HCEC 1CT (cell line): ENCODE measurements at places on chromosomes 3 and 15.

DNA sequence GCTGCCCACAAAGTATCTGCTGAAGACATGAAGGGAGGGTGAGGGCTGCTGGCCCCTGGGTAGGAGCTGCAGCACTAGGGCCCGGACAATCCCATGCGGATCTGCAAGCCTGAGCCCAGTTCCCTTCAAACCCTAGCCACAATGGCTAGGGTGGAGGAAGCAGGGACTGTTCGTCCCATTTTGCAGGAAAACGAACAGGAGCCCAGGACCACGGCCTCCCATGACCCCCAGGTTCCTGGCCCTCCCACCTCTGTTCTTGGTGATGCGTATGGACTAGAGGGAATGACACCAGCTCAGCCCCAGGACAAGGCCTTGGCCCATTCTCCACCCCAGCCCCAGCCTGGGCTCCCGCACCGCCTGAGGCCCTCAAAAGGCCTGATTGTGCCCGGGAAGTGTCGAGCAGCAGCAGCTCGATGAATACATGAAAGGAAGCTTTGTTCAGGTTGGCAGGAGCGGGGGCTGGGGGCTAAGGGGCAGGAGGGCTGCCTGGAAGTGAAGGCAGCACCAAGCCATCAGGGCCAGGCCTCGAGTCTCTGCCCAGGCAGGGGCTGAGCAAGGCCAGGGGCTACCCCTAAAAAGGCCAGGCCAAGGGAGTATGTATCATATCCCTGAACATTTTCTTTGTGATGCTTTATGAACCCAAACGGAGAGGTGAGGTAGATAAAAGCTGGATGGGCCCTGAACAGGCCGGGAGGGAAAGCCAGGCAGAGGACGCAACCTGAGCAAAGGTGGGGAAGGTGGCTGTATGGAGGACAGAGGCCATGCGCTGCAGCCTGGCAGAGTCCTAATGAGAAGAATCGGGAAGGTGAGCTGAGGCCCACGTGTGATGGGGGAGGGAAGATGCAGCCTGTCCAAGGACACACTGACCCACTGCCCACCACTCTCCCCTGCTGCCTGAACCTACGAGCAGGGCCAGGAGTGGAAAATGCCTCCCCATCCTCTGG is 12.2 kb downstream of the SEMA7A start:
- DNase-seq = no peak

- no peak for DNase-seq
These were observed 262.8 kb downstream of the SLCO3A1 start for GRCh38 chr15:92116330-92116729.

DNA sequence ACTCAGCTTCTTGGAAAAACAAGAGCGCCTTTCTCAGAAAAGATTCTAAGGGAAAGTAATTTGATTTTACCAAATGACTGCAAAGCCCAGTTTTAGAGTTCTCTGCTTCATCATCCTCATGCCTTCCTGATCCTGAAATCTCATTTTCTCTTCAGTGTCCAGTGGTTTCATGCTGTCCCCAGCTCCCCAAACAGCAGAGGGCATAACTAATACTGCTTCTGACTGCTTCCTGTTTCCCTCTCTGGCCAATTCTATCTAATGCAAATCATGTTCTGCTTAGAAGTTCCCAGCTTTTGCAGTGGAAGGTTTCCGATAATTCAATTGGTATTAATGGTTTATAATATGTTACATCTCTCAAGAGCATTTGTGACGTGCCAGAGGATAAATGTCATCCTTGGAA is 161.1 kb downstream of the CLSTN2 start:
- DNase-seq = no peak

DNA sequence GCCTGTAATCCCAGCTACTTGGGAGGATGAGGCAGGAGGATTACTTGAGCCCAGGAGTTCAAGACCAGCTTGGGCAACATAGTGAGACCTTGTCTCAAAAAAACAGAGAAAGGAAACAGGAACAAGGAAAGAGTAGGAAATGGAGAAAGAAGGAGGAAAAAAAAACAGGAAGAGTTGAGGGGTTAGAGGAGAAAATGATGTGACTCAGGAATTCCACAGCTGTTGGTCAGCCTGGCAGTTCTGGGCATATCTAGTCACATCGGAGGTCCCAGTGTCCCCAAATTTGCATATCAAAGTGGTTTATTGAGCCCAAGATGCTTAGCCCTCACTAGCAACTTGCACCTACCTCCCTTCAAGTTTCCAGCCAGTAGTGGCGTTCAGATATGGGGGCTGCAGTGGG is 18.8 kb upstream of the JMJD7 start:
- peak; percentile 55 for DNase-seq

- DNase-seq = no peak
These were observed 48.7 kb upstream of the HES1 start for GRCh38 chr3:194087280-194087679.

DNA sequence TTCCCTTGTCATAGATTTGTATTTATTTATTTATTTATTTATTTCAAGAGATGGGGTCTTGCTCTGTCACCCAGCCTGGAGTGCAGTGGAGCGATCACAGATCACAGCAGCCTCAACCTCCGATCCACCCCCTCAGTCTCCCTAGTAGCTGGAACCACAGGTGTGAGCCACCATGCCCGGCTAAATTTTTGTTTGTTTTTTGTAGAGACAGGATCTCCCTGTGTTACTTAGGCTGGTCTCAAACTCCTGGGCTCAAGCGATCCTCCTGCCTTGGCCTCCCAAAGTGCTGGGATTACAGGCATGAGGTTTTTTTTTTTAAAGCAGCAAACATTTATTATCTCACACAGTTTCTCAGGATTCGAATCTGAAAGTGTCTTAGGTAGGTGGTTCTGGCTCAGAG is 2.5 kb downstream of the TTBK2 start:
- no peak for DNase-seq

GRCh38 chr15:94414916-94415315 is 183.6 kb downstream of the MCTP2 start:
- DNase-seq = no peak

DNA sequence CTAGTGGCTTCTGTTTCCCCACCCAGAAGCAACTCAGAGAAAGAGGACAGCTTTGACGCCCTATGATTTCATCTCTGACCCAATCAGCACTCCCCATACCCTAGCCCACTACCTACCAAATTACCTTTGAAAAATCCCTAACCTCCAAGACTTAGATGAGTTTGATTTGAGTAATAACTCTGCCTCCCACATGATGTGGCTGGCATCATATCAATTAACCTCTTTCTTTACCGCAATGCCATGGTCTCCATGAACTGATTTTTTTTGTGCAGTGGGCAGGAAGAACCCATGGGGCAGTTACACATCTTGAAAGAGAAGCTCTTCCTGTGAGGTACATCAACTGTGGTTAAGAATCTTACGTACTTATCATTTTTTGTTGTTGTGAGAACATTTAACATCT is 25.5 kb upstream of the APOD start:
- DNase-seq = no peak

- no peak for DNase-seq
These were observed 17.5 kb downstream of the NOX5 start for GRCh38 chr15:69032031-69032430.

DNA sequence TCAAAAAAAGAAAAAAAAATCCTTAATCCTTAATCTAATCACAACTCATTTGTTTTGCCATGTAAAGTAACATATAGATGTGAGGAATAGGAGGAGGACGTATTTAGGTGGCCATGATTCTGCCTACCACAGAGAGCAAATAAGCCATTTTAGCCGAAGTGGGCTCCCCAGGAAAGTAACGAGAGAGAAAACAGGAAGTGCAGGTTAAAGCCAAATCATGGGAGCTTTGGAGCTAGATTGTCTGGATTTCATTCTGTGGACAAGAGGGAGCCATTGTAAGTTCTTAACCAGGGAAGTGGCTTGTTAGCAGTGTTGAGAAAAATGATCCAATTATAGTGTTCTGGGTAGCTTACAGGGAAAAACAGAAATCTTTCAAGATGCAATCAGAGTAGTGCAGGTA is 9.4 kb downstream of the TMOD2 start:
- no peak for DNase-seq

DNA sequence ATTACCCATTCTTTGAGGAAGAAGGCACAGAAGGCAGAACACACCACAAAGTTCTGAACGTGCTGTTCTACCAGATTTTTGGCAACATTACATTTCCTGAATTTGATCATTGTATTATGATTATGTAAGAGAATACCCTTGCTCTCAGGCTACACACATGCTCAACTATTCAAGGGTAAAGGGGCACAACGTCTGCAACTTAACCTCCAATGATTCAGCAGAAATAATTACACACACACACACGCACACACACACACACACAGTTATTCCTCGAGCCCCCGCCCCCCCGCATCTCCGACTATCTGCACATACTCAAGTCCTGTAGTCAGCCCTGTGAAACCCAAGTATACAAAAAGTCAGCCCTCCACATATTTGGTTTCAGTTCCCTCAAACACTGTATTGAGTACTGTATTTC is 26.8 kb downstream of the RPN1 start:
- DNase-seq = peak; percentile 89

DNA sequence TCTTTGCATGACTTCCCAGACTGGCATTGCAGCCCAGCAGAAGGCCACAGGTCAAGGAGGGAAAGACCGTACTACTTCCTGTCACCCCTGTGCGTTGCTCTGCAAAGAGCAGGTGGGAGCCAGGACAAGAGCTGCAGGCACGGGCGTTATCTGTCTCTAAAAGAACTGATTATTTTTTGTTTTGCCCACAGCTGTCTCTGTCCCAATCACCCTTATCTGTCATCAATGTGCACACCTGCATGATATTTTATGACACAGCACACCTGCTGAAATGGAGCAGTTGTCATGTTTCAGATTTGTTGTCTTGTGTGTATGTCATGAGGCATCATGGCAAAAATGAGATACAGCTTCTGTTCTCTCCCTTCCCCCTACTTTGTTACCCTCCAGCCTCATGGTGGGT is 58.8 kb downstream of the SLCO3A1 start:
- no peak for DNase-seq

- DNase-seq = no peak
These were observed 157.2 kb upstream of the ROPN1 start for GRCh38 chr3:124149081-124149480.

DNA sequence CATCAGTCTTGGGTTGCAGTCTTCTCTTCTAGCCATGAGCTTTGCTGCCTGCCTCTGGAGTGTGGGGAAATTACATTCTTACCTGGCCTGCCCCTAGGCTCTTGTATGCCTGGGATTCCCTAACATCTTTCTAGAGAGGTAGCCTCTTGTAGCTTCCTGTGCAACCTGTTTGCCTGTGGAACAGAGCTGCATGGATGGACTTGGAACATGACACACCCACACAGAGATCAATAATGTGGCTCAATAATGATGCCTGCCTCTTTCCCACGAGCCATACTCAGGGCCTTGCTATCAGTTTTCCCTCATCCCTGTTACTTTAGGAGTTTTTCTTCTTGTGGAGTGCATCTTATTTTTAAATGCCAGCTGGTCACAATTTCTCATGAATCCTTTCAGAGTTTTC is 11.4 kb downstream of the CHCHD6 start:
- DNase-seq = no peak

GRCh38 chr3:3227640-3228039 is 48.1 kb upstream of the CRBN start:
- DNase-seq = no peak

- no peak for DNase-seq
These were observed 39.3 kb downstream of the KLHL6 start for GRCh38 chr3:183515968-183516851.

GRCh38 chr3:128863560-128863959 is 15.9 kb upstream of the ACAD9 start:
- no peak for DNase-seq

DNA sequence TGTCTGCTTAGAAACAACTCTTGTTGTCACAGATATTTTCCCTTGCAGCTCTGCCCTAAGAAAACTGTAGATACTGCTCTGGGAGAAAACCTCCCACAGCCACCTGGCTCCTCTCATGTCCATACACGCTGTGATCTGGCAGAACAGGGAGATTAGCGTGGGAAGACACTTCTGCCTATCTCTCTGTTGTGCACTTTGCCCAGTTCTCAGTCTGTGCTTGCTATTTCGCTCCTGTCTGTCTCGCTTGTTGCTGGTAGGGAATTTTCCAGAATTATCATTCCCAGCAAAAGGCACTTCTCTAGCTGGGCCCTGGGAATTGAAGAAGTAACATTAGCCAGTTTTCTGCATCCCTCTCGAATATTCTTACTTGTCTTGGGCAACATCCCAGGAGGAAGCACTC is 8.1 kb upstream of the GATM start:
- DNase-seq = no peak

- no peak for DNase-seq
These were observed 828 bp downstream of the CAND2 start for GRCh38 chr3:12797124-12797891.

- no peak for DNase-seq
These were observed 3.6 kb downstream of the FAM107A start for GRCh38 chr3:58573640-58574039.

GRCh38 chr15:39593656-39594445 is 13.0 kb downstream of the THBS1 start:
- DNase-seq = no peak

- DNase-seq = no peak
These were observed 213.4 kb downstream of the ZBBX start for GRCh38 chr3:167166594-167167253.

DNA sequence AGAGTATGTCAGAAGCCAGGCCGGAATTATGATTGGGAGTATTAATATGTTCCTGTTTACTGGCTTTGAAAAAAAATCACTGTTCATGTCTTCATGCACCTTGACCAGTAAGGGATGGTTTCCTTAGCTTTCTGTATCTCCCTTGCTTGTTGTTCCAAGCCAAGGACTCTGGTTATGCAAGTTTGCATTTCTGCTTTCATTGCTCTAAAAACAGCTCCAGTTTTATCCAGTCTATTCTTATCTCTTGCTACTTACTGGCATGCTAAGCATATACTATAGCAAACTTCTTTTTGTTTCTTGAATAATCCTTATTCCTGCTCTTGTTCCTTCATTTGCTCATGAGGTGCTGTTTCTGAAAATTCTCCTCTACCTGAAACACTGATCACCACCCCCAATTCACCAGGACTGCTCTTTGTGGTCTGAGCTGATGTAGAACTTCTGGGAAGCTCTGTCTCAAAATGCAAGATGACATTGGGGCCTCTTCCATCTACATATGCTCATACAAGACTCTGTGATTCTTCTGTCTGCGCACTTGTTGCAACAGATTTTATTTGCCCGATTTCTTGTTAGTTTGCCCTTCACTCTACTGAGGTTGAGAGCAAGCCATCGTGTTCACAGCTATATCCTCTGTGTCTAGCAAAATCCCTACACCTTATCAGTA is 173.0 kb downstream of the EBLN2 start:
- no peak for DNase-seq

DNA sequence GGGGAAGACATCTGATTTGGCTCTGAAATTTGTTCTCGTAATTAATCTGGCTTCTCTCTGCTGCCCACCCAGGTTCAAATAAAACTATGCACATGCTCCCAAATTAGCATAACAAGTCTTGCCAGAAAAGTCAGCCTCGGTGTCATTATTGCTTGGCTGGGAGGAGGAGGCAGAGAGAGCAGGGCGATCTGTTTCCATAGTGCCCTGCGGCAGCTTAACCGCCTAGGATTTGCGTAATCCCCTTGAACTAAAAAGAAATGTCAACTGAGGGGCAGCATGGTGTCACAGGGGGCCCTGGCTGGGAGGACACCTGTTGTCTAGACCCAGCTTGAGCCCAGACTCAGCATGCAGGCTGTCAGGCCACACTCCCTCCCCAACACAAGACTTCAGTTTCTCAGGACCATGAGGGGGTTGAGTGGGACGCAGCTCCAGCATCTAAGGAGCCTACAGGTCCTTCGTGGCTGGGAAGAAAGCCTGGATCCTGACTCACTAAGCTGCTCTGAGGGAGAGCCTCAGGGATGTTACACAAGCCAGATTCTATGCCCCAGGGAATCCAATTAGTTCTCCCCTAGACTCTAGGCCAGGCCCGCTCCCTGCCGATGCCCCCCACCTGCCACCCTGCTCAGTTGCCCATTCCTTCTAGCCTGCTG is 17.3 kb downstream of the MRPS11 start:
- no peak for DNase-seq

GRCh38 chr3:14767245-14768051 is 51.3 kb upstream of the FGD5 start:
- no peak for DNase-seq
